Stimulated activated CD4-positive, alpha-beta T cell treated with anti-CD3 and anti-CD28 coated beads, TNF-alpha, amount 100 ng/mL, for 4 hours (primary cell): ENCODE measurements at places on chromosomes 4 and X.

DNA sequence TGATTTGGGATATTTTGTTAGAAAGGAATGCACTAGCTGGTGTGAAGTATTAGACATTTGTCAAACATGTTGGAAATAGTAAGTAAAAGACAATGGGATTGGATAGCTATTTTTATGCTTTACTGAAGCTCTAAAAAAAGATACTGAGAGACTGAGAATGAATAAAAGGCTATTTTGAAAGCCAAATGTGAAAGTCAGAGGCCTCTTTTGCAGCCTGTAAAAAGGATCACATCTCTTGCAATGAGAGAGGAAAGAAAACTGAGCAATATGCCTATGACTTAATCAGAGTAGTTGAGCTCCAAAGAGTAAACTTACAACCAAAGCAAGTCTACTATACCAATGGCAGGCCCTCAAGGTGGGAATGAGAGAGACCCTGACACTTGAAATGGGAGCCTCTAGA is 212.6 kb upstream of the LCORL start:
- no peak for DNase-seq

- DNase-seq, result no peak
Observed at GRCh38 chr4:73814679-73815078, 21.8 kb upstream of the CXCL6 start.

- DNase-seq, result no peak
Observed at GRCh38 chrX:78123190-78123589, 16.3 kb downstream of the TAF9B start.

- DNase-seq, result no peak
Observed at GRCh38 chr4:145739845-145740244, 59.9 kb downstream of the C4orf51 start.

- no peak for DNase-seq
Observed at GRCh38 chr4:128565565-128566186, 243.8 kb upstream of the JADE1 start.

DNA sequence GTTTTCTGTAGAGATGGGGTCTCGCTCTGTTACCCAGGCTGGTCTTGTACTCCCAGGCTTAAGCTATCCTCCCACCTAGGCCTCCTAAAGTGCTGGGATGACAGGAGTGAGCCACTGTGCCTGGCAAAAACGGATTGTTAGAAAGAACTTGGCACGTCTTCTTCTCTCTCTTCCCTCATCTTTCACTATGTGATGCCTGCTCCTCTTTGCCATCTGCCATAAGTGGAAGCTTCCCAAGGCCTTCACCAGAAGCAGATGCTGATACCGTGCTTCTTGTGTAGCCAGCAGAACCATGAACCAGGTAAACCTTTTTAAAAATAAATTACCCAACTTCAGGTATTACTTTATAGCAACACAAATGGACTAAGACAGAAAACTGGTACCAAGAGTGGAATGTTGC is 36.9 kb upstream of the HUWE1 start:
- DNase-seq, result no peak

DNA sequence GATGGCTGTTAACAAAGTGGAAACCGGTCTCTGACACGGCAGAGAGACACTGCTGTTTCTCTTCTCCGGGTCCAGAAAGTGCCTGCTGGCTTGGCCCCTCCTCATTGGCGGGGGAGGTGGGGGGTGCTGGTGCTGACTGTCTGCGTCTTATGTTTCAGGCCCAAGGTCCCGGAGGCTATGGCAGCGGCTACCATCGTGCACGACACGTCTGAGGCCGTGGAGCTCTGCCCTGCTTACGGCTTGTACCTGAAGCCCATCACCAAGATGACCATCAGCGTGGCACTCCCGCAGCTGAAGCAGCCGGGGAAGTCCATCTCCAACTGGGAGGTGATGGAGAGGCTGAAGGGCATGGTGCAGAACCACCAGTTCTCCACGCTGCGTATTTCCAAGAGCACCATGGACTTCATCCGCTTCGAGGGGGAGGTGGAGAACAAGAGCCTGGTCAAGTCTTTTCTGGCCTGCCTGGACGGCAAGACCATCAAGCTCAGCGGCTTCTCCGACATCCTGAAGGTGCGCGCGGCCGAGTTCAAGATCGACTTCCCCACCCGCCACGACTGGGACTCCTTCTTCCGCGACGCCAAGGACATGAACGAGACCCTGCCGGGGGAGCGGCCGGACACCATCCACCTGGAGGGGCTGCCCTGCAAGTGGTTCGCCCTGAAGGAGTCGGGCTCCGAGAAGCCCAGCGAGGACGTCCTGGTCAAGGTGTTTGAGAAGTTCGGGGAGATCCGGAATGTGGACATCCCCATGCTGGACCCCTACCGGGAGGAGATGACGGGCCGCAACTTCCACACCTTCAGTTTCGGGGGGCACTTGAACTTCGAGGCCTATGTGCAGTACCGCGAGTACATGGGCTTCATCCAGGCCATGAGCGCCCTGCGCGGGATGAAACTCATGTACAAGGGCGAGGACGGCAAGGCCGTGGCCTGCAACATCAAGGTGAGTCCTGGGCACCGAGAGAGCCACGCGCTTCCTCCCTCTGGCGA is 2.2 kb downstream of the AKAP17A start:
- DNase-seq, result no peak

DNA sequence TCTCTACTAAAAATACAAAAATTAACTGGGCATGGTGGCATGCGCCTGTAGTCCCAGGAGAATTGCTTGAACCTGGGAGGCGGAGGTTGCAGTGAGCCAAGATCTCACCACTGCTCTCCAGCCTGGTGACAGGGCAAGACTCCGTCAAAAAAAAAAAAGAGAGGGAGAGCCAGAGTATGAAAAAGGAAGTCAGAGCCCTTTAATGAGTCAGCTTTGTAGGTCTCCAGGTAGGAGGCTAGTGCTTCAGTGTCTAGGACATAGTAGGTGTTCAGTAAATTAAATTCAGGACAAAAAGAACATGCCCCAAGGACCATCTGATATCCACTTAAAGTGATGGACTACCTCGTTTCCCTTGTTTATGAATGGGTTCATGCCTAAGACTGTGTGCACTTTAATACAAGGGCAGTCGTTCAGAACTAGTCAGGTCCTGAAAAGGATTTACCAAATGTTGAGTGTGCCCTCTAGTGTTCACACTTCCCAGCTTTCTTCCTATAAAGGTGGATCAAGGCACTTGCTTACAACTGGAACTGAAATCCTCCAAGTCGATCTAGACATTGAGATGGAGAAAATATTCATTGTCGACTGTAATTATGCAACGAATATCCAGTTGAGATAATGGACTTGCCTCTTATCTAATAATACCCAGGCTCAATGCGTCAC is 29.0 kb downstream of the F9 start:
- DNase-seq, result no peak

DNA sequence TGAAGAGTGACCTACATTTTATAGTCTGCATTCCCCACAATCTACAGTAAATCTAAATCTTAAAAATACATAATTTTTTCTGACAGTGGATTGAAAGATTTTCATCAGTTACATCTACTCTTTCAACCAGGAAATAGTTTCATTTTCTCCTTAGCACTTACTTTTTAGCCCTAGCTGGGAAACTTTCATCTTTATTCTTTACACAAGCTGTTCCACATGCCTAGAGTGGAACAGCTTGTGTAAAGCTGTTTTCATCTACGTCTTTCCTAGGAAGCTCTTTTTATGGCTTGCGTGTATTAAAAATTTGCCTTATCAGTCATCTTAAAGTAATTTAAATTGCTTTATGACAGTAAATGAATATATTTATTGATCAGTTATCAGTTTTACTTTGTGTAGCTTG is 40.5 kb downstream of the RBPJ start:
- no peak for DNase-seq

DNA sequence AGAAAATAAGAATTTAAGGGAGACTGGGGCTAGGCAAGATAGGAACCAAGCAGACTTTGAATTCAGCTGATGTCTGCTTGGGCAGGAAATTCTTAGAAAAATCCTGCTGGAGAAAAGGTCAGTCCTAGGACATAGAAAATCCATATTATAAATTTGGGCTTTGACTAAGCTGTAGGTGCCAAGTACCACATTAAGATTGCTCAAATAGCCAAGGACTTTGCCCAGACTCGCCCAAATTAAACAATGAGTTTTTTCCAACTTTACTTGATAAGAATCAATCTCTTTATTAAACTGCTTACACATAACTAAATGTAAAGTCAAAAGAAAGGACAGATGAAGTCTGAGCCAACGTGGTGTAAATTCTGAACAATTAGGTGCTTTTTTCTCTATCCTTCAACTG is 95.4 kb downstream of the FUNDC1 start:
- no peak for DNase-seq

DNA sequence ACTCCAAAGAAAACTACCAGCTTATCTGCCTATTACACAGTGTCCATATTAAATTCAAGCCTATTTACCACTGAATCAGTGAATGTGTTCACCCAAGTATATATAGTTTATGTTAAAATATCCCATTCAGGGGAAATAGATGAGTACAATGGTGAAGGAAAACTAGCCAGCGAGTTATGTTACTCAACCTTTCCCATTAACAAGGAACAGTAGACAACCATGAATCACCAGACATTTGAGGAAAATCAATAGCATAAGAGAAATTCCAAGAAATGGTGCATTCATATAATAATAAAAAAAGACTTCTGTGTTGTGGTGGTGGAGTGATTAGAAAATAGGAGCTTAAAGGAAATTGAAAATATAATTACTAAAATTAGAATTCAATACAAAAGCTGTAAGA is 21.3 kb downstream of the IQCM start:
- DNase-seq, result no peak

DNA sequence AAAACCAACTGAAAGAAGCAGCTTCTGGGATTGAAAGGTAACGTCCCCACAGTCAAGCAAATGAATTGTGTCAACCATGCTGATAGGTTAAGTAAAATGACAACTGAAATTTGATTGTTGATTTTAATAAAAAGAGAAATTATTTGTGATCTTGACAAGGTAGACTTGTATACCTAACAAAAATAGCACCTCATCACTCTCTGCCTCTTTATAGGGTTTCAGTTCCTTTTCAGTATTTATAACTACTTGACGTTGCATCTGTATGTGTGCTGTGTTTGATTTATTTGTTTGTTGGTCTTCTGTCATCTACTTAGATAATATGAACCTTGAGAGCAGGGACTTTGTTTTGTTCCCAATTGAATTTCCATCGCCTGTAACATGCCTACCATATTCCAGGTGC is 7.9 kb upstream of the PPP3CA start:
- DNase-seq, result no peak

DNA sequence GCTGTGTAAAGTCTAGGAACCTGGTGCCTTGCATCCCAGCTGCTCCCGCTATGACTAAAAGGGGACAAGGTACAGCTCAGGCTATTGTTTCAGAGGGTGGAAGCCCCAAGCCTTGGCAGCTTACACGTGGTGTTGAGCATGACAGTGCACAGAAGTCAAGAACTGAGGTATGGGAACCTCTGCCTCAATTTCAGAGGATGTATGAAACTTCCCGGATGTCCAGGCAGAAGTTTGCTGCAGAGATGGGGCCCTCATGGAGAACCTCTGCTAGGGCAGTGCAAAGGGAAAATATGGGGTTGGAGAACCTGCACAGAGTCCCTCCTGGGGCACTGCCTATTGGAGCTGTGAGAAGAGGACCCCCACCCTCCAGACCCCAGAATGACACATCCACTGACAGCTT is 76.6 kb downstream of the DDX60 start:
- no peak for DNase-seq
